Fibroblast of the aortic adventitia (primary cell): ENCODE measurements at places on chromosomes 5 and 9. TPM values are rescaled to one million over a fixed set of nuclear protein-coding genes. Genes with fewer than 3 reads are reported as not detected.

ADCY2 gene
- under 0.01 and 0.09 TPM in 2 replicates for total RNA-seq

NAIP gene
- total RNA-seq = 4.3 and 6.8 TPM in 2 replicates

PLK2 gene
- 400 and 1,041 TPM in 2 replicates for total RNA-seq

CRB2 gene
- 0.08 TPM in 1 of 2 replicates, not detected in the other for total RNA-seq

IFNA21 gene
- not detected in 2 replicates for total RNA-seq

IRX2 gene
- 0.90 and 3.2 TPM in 2 replicates for total RNA-seq

DBN1 gene
- total RNA-seq = 151 and 188 TPM in 2 replicates

PDCD1LG2 gene
- total RNA-seq = 4.1 and 10.9 TPM in 2 replicates

LHX3 gene
- total RNA-seq = not detected in 2 replicates

NR5A1 gene
- total RNA-seq = not detected in 2 replicates

TSLP gene
- 1.4 and 20.8 TPM in 2 replicates for total RNA-seq

TMCO6 gene
- 21.1 and 295 TPM in 2 replicates for total RNA-seq

GLDC gene
- total RNA-seq = 0.65 and 1.8 TPM in 2 replicates

FOXD4L6 gene
- not detected in 2 replicates for total RNA-seq

CDH9 gene
- total RNA-seq = 0.16 TPM in 1 of 2 replicates, not detected in the other

PCDHGA12 gene
- total RNA-seq = 39.7 and 50.5 TPM in 2 replicates

XRCC4 gene
- total RNA-seq = 27.7 and 36.5 TPM in 2 replicates

SLC6A3 gene
- not detected in 2 replicates for total RNA-seq

GOLM1 gene
- total RNA-seq = 53.5 and 72.0 TPM in 2 replicates

PNPLA7 gene
- 0.81 and 5.4 TPM in 2 replicates for total RNA-seq

GMCL2 gene
- total RNA-seq = not detected in 2 replicates

CAMK2A gene
- total RNA-seq = 0.09 TPM in 1 of 2 replicates, not detected in the other

GRXCR2 gene
- total RNA-seq = 0.09 TPM in 1 of 2 replicates, not detected in the other

IRX1 gene
- total RNA-seq = 7.9 and 8.0 TPM in 2 replicates

PCDHB9 gene
- total RNA-seq = 0.41 and 1.2 TPM in 2 replicates

CCDC152 gene
- total RNA-seq = 3.4 and 5.8 TPM in 2 replicates

PALM2AKAP2 gene
- 4.2 and 5.0 TPM in 2 replicates for total RNA-seq

MZB1 gene
- 0.18 TPM in 1 of 2 replicates, not detected in the other for total RNA-seq

HRH2 gene
- under 0.01 TPM in 1 of 2 replicates, not detected in the other for total RNA-seq

LRSAM1 gene
- total RNA-seq = 12.9 and 15.3 TPM in 2 replicates

IFNA2 gene
- not detected in 2 replicates for total RNA-seq

ORM1 gene
- not detected in 2 replicates for total RNA-seq

RASGRF2 gene
- 0.49 and 3.3 TPM in 2 replicates for total RNA-seq

OR13C8 gene
- not detected in 2 replicates for total RNA-seq

NMUR2 gene
- not detected in 2 replicates for total RNA-seq

TAL2 gene
- not detected in 2 replicates for total RNA-seq

SPATA31D4 gene
- not detected in 2 replicates for total RNA-seq

PIP5KL1 gene
- total RNA-seq = 1.6 and 2.6 TPM in 2 replicates

FREM1 gene
- total RNA-seq = 0.45 and 0.49 TPM in 2 replicates

ADAMTS6 gene
- total RNA-seq = 40.8 and 64.9 TPM in 2 replicates
